ENCODE measurements at places on chromosomes 7 and 10.

DNA sequence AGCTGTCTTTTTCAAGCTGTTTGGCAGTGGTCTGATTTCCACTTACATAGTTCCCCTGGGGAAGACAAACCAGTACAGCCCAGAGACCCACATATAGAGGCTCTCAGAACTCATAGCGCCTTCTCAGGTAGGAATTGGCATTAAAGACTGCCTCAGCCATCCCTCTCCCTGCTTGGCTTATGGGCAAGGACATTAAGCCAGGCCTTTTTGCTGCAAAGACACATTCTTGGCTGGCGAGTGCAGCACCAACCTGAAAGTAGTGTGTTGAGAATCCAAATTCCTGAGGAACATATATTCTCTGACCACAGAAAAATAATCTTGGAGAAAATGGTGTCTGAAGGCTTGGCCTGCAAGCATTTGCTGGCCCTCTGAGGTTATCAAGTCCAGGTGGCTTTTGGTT lies 39.2 kb upstream of the HPS1 start:
- DNase-seq: no peak

- DNase-seq: no peak
These were observed 103.2 kb upstream of the PPIF start for GRCh38 chr10:79244068-79244442.

DNA sequence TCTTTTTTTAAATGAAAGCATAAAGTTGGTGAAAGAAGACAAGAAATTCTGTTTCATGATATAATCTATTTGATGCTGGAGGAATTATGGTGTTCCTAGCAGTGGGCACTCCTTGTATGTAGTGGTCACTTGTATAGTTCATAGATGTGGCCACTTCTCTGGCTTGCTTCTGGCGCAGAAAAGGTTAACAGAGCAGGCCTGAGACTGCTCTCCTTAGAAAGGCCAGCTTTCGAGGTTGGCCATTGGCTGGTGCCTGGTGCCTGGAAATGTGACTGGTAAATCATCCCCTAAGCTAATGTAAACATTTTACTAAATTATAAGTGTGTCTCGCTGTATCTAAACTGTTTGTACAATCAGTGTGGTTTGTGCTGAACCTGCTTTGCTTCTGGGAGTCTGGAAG lies 276.1 kb downstream of the PHTF2 start:
- no peak for DNase-seq

DNA sequence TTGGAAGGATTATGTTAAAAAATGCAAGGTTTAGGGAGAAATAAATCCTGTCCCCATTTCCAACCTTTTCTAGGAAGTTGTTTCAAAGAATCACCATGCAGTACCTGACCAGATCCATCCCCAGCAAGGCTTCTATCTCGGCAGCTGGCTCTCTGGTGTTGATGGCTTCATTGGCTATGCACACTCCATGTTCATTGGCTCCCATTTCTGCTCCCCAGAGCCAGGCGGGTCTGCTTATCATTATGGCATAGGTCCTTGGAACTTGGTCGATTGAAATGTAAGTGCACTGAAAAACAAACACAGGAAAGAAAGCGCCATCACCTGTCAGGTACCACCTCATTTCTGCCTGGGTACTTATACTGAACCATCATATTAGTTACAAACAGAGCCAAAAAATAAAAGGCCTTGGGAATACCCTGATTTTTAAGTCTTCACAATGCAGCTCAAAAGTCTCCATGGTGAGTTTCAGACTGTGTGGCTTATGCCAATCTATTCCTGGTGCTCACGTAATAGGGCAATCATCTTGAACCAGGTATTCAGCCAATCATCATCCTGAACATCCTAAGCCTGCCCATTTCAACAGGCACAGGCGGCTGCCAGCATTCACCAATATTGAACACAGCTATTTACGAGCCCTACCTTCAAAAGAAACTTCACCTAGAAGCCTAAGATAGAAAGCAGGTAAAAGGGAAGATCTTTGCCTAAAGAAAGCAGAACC lies 34.4 kb downstream of the SCRN1 start:
- no peak for DNase-seq

DNA sequence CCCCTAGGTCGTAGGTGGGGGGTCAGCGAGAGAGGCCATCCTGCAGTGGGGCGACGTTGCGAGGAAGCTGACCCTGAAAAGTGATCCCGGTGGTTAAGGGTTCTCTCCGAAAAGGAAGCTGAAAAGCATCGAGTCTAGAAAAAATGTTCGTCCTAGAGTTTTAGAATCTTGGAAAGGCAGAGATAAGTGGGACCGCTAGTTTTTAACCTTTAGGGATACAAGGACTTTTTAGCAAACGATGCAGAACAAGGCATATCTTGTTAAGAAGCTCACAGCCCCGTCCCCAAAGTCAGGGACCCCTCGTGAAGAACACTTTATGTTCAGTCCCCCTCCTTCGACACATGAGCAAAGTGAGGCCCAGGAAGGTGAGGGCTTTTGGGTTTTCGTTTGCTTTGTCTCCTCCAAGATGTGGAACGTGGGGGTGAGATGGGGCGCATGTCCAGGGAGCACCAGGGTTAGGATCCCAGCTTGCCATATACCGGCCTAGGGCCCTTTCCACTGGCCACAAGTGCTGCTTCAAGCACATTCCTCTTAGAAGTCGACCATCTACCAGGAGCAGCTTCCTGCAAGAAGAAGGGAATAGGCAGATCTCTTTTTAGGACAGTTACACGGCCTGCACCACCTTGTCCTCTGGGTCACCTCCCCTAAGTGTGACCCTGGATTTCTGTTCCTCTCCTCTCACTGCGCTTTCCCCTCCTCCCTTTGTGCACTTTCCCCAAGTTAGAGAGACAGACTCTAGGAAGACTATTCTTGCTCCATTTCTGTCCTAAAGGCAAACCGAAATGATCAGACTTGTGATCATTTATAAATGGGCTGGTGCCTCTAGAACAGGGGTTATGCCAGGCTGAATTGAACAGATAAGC lies 969 bp downstream of the SLC35G1 start:
- no peak for DNase-seq

DNA sequence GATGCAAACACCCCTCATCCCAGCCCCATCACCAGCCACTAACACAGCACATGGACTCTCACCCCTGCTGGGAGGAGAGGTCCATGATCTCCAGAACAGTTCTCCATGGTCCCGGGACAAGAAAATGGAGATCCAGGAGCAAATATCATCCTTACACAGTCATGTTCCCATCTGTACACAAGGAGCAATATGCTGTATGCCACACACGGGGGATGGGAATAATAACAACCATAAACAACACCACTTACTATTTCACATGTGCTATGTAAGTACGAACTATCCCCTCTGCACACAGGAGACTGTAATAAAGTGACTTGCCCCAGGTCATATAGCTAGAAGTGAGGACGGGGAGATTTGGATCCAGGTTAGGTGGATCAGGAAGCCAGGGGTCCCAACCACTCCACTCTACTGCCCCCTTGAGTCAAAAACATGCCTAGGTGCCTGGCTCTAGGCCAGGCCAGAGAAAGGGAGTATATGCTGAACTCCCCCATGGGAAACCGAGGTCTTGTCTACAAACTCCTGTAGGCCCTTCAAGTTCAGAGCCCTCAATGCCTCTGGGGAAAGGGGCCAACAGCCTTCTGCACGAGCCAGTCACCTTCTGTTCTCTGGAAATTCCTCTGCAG lies 34.1 kb downstream of the LRRC20 start:
- no peak for DNase-seq

DNA sequence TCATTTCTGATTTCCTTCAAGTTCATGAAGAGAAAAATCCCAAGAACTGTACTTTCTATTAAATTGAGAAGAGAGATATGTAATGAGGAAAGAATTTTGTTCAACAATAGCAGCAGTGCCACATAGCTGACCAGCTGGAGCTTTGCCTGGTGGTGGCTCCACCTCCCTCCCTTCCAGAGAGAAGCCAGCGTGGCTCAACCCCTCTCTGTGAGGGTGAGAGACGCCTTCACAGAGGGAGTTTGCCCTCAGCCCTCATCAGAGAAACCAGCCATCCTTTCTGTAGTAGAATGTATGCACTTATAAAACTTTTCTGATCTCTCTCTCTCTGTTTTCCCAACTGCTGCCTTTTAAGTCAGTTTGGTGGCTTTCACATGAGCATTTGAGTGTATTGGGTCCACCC lies 20.5 kb upstream of the COL1A2 start:
- no peak for DNase-seq

DNA sequence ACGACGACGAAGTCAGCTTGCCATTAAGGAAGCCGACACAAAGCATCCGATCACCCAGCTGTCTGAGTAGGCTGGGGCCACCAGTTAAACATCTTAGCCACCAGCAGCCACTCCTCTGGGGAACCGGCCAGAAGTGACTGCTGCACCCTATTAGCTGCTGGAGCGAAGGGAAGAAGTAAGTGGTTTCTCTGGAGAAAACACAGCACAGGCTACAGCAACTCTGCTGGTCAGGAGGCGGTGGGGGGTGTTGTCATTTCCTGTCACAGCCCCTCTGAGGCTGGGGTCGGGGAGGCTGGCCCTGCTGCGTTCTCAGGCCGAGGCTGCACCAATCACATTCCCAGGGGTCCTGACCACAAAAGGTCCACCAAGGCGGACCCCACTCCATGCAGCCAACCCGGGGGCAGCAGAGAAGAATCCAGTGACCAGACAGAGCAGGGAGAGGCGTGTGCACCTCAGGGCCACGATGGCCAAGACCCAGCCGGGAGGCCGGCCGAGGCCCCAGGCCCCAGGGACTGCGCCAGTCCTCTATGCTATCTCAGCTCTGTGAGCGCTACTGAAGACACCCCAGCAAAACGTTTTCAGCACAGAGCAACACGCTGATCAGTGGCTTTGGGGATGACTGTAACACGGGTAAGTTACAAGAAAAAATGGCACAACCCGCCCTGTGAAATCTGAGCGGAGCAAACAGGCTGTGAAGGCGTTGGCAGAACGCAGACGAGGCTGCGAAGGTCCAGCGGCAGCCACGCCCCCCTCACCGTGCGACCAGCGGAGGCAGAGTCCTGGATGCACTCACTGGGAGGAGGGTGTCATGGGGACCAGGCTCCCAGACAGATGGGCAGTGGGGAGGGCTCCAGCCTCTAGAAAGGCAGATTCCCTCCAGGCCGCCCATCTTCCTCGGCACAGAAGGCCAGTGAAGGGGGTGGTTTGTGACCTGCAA lies 24.8 kb downstream of the STK32C start:
- DNase-seq: no peak

- no peak for DNase-seq
These were observed 10.3 kb downstream of the GLCCI1 start for GRCh38 chr7:7978860-7979259.

DNA sequence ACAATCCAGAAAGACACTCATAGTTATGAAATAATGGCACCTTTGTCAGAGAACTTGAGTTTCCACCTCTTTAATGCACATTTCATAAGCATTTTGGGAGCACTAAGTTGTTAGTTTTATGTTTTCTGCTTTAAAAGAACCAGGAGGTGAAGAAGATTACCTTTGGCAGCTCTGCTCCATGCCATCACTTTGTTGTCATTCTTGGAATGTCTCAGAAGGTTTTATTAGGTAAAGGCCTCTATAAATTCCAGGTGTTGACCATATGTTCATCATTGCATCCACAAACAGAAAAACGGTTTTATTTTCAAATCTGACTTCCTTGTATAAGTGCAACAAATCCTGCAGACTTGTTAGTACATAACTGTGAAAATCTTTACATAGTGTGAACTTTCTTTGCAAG lies 424.8 kb downstream of the MDFIC start:
- no peak for DNase-seq

GRCh38 chr7:147078312-147078711 lies 961.7 kb downstream of the CNTNAP2 start:
- DNase-seq: no peak

DNA sequence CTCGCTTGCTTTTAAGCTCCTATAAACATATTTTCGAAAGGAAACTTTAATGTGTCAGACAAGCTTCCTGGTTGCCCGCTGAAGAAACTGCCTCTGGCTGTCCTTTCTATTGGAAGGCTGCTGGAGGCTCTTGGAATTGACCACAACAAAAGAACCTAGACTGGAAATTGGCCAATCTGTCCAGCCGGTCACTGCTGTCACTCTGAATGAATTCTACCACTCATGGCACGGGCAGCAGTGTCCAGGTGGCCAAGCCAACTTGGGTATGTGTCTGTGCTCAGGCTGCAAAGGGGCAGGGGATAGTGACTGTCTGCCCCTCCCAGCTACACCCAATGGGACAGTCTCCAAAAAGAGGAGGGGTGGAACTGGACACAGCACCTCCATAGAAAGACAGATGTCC lies 57.6 kb downstream of the CDH23 start:
- no peak for DNase-seq

GRCh38 chr7:7104314-7104698 lies 78.0 kb upstream of the C1GALT1 start:
- no peak for DNase-seq

GRCh38 chr10:38025283-38025682 lies 14.8 kb downstream of the ZNF33A start:
- no peak for DNase-seq

- DNase-seq: no peak
These were observed 207.0 kb upstream of the ZMIZ1 start for GRCh38 chr10:78861529-78862327.

GRCh38 chr10:91487911-91488582 lies 77.9 kb downstream of the HECTD2 start:
- no peak for DNase-seq

DNA sequence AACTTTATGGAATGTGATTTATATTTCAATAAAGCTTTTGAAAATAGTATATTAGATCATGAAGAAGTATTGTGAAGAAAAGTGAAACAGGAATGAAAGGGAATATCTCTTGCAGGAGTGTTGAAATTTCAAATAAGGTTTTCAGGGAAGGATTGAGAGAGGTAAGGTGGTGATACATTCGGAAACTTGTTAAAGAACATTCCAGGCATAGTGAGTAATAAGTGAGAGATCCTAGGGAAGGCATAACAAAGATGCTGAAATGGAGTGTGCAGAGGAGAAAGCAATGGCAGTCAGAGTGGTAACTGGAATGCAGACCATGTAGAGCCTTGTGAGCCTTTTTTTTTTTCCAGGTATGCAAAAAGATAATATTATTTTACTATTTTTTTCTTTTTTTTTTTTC lies 4.1 kb downstream of the OR9A4 start:
- no peak for DNase-seq

DNA sequence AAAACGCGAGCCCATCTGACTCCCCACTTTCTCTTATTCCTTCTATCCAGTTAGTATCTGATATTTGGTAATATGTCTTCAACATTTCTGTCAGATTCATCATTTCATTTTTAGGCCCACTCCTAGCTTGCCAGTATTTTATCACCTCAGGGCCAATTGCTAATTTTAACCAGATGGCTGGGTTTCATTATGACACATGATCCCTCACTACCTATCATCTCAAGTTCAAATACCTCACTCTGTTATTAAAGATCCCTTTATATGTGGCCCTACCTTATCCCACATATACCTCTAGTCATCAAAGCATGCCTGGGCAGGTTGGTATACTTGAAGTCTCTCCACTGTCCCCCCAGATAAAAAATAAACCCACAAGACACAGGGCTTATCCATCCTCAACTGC lies 104.9 kb downstream of the RNLS start:
- DNase-seq: no peak

DNA sequence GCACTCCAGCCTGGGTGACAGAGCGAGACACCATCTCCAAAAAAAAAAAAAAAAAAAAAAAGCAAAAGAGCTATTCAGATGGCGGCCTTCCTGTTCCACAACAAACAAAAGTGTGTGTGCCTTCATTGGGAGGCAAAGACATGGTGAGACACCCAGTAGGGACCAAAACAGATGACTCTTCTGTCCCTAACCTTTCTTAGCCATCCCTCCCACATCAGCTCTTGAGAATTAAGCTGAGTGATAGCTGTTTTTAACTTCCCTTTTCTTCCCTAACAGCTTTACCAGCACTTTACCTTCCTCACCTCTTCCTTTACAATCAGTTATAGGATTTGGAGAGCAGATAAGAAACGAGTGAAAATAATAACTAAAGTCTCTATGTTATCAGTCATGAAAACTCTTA lies 48.2 kb downstream of the ARMH3 start:
- no peak for DNase-seq

GRCh38 chr7:36710186-36710791 lies 14.0 kb downstream of the AOAH start:
- DNase-seq: no peak
